Activated naive CD4-positive, alpha-beta T cell treated with Interleukin-2 at 50 U/mL for 16 hours (primary cell): ENCODE measurements at places on chromosomes 5 and 9.

- no peak for DNase-seq
Observed at GRCh38 chr5:176532795-176533194, 4.4 kb downstream of the RNF44 start.

GRCh38 chr9:99606957-99607356, 214.7 kb upstream of the NR4A3 start:
- DNase-seq = no peak

GRCh38 chr5:53303105-53303504, 177.3 kb upstream of the FST start:
- DNase-seq = no peak

GRCh38 chr9:81123526-81123925, 565.8 kb downstream of the TLE1 start:
- no peak for DNase-seq

DNA sequence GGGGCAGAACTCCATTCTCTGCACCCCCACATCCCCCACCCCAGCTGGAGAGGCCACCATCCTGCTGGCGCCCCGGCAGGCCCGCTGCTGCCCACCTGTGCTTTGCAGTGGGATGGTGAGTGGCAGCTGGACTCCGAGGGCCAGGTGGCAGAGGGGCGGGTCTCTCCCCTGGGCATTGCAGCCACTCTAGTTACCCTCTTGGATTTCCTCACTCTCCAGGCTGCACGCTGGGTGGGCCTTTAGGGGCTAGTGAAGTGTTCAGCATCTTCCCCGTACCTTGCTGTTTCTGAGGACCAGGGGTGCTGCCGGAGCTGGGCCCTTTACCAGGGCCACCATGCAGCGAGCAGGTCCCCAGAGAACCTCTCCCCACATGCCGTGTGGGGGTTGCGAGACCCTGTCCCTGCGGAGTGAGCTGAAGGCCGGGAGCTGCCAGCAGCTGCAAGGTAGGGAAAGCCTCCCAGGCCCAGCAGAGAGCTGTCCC, 88.4 kb upstream of the SH3PXD2B start:
- no peak for DNase-seq

DNA sequence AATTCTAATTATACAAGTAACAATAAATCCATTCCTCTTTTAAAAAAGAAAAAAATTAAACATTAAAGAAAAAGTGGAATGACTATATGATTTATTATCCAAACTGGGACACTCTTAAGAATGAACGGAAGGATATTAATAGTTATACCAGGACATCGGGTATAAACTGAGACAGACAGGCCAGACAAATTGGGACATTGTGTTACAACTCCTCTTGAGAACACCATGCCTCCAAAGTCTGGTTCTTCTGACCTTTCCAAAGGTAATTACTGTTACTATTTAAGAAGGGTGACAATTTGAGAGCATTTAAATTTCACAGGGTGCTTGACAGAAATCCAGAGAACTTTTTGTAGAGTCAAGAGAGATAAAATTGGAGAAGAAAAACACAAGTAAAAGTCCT, 132.1 kb upstream of the MARCHF11 start:
- no peak for DNase-seq

DNA sequence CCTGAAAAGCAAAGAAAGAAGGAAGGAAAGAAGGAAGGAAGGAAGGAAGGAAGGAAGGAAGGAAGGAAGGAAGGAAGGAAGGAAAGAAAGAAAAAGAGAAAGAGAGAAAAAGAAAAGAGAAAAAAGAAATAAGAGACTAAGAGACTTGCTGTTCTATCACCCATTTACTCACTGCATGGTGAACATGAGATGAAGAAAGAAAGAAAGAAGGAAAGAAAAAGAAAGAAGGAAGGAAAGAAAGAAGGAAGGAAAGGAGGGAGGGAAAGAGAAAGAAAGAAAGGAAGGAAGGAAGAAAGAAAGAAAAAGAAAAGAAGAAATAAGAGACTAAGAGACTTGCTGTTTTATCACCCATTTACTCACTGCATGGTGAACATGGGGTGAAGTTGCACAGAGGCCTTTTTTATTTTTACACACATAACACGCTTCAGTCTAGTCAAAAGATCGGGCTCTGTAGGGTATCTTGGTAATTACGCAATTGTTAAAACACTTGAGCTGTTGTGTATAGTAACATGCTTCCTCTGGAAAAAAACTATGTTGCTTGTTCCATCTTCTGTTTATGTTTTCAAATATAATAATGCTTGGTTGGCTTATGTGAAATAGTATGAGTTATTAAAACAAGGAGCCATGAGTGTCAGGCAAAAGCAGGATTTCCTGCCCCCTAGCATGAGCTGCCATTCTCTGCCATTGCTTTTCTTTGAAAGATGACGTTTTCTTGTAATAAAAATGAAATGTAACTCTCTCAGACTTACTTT, 119.3 kb upstream of the ZNF608 start:
- DNase-seq = no peak

- no peak for DNase-seq
Observed at GRCh38 chr5:175668006-175668405, 10.1 kb downstream of the HRH2 start.

DNA sequence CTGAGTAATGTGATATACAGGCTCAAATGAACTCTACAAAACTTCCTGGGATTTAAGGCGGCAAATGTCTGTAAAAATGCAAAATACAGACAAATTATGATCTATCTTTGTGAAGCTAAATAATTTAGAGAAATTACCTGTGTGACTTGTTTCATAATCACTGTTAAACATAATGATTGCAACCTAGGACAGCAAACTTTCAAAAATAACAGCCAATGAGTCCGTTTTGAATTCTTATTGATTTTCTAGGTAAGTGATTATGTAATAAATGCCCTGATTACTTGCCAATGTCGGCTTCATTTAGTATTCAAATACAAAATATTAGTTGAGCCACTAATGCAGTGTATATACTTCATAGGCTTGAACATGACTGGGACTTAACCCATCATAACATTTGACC, 238.2 kb upstream of the DAB2 start:
- DNase-seq = no peak

DNA sequence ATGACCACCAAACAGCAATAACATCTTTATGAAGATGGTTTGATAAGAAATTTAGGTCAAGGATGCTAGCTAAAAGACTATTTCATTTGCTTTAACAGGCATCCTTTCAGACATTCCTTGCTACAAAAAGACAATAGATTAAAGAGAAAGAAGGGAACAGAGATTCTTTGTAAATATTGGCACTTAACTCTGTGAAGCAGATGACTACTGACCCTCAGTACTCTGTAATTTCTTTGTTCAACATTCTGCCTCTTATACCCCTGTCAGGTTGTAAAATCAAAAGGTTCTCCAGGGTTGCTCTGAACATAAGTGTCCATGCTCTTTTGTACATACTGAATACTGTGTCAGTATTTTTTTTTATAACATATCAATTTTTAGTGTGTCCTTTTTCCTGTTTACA, 610.6 kb upstream of the GRAMD2B start:
- DNase-seq = no peak

DNA sequence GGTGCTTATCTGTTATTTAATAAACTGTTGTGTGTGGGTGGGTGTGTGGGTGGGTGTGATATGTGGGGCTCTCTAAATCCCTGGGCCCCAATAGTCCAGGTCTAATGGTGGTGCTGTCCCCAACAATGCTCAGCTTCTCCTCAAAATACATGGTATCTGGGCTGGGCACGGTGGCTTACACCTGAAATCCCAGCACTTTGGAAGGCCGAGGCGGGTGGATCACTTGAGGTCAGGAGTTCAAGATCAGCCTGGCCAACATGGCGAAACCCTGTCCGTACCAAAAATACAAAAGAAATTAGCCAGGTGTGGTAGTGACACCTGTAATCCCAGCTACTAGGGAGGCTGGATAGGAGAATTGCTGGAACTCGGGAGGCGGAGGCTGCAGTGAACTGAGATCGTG, 4.5 kb upstream of the ORM1 start:
- DNase-seq = no peak

DNA sequence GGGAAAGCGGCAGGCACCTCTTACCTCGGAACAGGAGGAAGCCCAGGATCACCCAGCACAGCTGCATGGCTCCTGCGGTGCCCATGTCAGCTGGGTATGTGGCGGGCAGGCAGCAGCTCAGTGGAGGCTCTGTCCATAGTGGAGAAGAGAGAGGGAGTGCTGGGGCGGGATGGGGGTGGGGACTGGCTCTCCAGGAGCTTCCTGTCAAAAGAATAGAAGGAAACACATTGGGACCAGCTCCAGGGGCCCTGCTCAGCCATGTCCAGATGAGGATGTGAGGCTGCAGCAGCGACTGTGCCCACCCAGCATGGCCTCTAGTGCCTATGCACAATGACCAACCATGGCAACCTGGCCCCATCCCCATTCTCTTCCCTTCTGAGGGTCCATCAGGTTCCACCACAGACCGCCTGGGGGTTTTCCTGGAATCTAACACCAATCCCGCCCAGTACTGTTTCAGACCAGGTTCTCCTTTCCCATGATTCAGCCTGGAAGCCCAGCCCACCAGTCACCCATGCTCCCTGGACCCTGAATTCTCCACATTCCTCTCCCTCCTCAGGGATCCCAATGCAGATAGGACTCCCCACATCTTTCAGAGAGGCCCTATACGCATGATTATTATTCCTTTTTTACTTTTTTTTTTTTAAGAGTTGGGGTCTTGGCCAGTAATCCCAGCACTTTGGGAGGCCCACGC, at the start of gene ECSCR:
Gene ECSCR (minus strand): TSS at position 158 of the 691 bp plus-strand sequence. CDS start 73 bp downstream, at position 85.
- DNase-seq = no peak

- no peak for DNase-seq
Observed at GRCh38 chr5:139226131-139226530, 28.0 kb upstream of the SIL1 start.

DNA sequence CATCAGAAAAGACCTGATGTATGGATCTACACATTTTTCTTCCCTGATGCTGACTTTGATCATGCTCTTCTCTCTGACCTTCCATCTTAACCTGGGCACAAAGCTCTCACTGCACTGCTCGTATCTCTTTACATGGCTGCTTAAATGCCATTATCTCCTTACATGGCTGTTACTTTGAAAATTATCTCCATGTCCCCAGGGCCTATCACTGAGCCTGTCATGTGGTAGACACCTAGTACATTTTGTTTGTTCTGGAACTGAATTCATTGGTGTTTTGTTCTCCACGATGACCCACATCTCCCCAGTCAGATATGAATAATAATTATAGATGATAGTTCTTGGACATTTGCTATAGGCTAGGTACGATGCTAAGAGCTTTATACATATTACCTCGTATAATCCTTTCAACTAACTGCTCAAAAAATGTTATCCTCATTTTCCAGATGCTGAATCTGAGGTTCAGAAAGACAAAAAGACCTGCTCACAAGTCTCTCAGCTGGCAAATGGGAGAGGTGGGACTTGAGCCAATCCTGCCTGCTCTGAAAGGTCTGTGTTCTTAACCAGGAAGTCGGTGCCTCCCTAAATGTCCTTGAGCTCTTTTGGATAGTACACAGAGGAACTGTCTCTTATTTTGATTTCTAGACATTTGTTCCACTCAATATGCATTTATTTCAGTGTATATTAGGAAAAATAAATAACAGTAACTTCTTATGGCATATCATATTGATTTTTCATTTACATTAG, 9.8 kb upstream of the CPEB4 start:
- DNase-seq = no peak

DNA sequence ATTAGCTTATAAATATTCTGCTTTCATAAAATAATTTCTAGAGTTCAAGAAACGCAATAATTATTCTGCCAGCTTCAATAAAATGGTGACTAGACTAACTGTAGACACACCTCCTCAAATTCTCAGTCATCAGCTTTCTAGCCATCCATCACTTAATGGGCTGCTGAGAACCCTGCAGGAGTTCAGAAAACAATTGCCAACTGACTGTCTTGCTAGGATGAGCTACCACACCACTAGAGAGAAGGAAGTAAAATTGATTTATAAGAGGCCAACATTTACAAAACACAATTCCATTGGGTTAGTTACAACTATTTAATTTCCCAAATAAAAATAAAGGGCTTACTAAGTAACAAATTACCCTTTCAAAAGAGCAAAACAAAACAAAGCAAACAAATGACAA, 126.5 kb upstream of the PAPPA start:
- no peak for DNase-seq

- DNase-seq = no peak
Observed at GRCh38 chr5:1285883-1286291, 9.0 kb downstream of the TERT start.

DNA sequence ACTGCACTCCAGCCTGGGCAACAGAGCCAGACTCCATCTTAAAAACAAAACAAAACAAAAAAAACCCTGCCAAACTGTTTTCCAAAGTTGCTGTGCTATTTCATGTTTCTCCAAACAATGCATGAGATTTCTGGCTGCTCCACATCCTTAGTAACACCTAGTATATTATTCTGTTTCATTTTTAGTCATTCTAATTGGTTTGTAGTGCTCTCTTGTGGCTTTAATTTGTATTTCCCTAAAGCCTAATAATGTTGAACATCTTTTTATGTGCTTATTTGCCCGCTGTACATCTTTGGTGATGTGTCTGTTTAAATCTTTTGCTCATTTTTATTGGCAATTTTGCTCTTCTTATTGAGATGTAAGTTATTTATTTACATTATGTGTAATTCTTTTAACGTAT, 18.4 kb upstream of the TTC1 start:
- DNase-seq = no peak

DNA sequence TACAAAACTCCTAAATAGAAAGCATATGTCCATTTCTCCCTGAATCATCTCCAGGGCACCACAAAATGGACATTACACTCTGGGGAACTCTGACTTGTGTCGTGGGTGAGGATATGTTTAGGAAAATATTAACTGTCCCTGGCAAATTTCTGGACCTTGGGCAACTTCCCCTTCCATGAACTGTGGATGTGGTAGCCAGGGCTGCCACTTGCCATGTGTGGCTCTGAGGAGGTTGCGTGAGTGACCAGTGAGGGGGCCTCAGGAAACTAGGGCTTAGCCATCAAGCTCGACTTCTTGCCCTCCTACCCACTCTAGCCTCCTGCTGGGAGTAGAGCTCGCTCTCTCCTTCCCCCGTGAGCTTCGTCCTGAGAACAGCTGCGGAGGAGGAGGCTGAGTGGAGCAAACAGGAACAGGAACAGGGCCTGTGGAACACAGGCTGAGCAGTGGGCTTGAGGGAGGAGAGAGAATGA, 13.8 kb upstream of the STC2 start:
- no peak for DNase-seq
